Activated CD4-positive, alpha-beta T cell treated with anti-CD3 and anti-CD28 coated beads, Interleukin-2, amount 10 ng/mL, durations not matched to agents 24 days and 14 days (primary cell): ENCODE measurements at places on chromosomes 2 and 18.
A peak's percentile ranks its signal among the peaks of the same experiment; 100 is the strongest.

- H3K36me3 ChIP-seq = no peaks in the 10 kb centered on the region
- H3K27ac ChIP-seq = no peak overlapping the region
- H3K4me3 ChIP-seq = no peak overlapping the region
Measured at GRCh38 chr2:128292599-128293425, 25.9 kb downstream of the HS6ST1 start.

- no peak overlapping the region for H3K4me3 ChIP-seq
- no peak overlapping the region for H3K27ac ChIP-seq
- peak; percentile 39 for DNase-seq
- H3K27me3 ChIP-seq = peaks cover 6% of the 10 kb centered on the region
- H3K36me3 ChIP-seq = no peaks in the 10 kb centered on the region
- peaks cover 2% of the 10 kb centered on the region for H3K4me1 ChIP-seq
Measured at GRCh38 chr2:128668946-128669345, 350.3 kb upstream of the HS6ST1 start.

- H3K4me1 ChIP-seq = no peaks in the 10 kb centered on the region
- no peak for DNase-seq
- peaks cover 7% of the 10 kb centered on the region for H3K27me3 ChIP-seq
- no peak overlapping the region for H3K4me3 ChIP-seq
Measured at GRCh38 chr2:160736148-160737028, 242.8 kb upstream of the RBMS1 start.

DNA sequence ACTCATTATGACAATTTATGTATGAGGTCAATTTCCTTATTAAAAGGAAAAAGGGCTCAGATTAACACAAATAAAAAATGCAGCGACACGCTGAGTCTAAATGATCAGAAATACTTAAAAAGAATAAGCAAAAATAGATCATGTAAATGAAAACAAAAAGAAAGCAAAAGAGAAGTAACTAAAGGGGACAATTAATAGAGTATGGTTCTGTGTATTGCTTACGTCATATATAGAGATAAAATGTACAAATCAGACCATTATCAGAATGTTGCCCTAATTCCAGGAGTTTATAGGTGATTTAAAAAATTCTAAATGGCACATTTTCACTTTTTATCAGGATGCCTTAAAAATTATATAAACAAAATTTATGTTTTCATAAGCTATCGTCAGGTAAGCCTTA, 189.5 kb downstream of the DNAH7 start:
- peaks cover 4% of the 10 kb centered on the region for H3K27me3 ChIP-seq
- H3K4me1 ChIP-seq = no peaks in the 10 kb centered on the region
- no peak overlapping the region for H3K4me3 ChIP-seq
- DNase-seq = no peak

GRCh38 chr18:3074087-3074486, 61.1 kb upstream of the LPIN2 start:
- H3K36me3 ChIP-seq = no peaks in the 10 kb centered on the region
- H3K4me3 ChIP-seq = no peak overlapping the region
- no peak for DNase-seq
- H3K4me1 ChIP-seq = peaks cover 26% of the 10 kb centered on the region
